ENCODE measurements at places on chromosomes 2 and 18.

DNA sequence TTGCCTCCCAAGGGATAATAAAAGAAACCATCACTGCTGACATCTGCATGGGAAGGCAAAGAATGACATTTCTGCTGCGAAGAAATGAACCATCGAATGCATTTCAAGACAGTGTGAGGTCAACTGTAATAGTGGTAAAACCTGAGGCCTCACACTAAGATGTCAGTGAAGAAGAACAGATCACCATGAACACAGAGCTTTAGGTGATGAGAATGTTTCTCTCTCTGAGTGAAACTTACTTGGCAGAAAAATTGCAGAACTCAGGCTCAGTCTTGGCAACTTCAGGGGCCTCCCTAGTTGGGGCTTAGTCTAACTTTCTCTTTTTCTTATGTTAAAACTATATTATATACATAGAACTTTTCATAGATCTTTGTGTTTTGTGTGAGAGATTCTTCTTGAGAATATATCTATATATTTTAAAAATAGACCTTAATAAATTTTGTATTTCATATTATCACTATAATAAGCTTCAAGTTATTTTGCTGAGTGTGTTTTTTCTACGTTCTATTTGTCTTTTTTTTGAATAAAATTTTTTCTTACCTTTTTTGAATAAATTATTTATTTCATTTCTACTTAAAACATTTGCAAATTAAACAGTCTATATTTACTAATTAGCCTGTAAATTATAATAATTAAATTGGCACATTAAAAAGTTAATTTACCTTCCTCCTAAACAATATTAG, 427.5 kb upstream of the TRIB2 start:
- DNase-seq, result no peak

DNA sequence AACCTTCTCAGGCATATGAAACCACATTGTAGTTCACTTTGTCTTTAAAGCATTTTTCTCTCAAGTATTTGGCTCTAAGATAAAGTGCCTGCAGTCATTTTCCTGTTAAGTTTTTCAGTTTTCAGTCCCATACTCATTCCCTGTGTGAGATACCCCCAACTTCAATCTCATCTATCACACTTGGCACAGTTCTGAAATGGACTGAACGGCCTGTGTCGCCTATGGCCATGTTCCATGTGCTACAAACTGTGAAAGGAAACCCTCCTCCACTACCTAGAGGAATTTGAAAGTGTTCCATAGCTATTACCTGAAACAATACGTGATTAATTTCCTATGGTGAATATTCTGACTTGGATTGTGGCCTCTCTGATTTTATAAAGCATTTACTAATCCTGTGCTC, 319.1 kb downstream of the CTNNA2 start:
- no peak for DNase-seq

DNA sequence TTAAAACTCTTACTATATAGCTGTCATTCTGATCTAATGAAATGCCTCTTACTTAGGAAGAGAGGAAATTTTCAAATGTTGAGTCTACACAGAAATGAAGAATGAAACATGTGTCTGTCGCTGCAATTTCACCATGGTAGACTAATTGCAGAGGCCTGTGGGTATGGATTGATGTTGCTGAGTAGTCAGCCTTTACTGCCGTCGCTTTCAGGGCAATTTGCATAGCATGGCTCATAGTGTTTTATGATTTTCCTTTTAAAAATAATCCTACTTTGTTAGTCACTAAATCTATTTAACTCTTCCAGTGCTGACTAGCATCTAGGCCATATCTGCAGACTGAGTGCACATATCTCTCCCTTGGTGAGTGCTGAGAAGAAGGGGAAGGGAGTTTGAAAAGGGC, 819.2 kb downstream of the SATB2 start:
- DNase-seq, result no peak

DNA sequence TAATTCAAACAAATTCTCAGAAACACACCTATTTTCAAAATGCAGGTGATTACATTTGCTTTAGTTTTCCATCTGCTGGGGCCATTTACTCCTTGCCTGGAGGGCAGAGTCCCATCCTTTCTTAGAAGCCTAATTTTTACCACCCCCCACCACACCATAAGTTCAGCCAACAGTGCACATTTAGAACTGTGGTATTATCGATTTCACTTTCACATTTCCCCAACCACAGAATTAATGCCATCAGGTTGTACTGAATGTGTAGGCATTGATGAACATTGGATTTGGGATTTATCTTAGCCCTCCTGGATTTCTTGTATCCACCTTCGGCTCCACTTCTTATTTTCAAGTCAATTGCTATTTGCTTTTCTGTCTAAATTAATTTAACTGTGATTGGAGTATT, 4.5 kb downstream of the SCYGR3 start:
- no peak for DNase-seq

DNA sequence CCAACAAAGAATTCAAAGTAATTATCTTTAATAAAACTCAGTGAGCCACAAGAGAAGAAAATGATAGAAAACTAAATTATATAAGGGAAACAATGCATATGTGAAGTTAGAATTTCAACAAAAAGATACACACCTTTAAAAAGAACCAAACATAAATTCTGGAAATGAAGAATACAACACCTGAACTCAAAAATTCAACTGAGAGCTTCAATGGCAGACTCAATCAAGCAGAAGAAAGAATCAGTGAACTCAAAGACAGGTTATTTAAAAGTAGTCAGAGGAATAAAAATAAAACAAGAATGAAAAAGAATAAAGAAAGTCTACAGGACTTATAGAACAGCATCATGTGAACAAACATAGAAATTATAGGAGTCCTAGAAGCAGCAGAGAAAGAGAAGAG, 73.4 kb downstream of the L3MBTL4 start:
- no peak for DNase-seq

DNA sequence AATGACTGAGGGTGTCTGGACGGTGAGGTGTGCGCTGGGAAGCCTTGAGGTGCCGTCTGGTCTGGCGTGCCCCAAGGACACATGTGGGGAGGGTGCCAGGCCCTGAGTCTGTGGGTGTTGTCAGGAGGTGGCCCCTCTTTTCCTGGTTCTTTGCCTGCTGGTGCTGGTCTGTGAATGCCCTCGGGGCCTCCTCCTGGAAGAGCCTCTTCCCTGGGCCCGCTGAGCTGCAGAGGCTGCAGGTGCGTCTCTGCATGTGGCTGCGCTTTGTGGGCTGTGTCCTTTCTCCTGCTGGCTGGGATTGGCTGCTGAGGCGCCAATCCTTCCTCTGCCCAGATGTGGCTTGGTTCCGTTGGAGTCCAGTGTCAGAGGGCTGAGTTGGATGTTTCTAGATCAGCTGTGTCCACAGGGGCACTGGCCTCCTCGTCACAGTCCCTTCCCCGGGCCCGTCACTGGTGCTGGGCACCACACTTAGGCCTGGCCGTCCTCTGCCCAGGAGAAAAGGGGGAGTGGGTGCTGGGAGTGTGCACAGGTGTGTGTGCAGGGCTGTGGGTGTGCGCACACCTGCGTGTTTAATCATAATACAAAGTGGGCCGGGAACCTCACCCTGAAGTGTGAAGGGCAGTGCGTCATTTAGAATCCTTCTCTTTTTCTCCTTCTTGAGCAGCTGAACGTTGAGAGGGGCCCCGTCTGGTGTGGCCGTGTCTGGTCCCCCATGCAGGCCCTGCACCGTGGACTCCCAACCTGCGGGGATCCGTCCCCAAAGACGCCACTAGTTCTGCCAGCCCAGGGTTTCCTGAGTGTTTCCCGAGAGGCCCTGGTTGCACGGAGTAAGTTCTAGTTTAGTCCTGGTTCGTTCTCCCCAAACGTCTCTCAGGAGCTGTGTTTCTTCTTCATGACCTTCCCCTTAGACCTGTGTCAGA, 35.5 kb downstream of the RTP5 start:
- DNase-seq, result no peak

GRCh38 chr2:50395605-50396297, 636.2 kb downstream of the NRXN1 start:
- no peak for DNase-seq

- peak; percentile 94 for DNase-seq
Observed at GRCh38 chr2:213151437-213152064, at the start of gene IKZF2. IKZF2 (minus strand) TSS chr2:213151612; CDS start chr2:213148629, 2,983 bp downstream.

DNA sequence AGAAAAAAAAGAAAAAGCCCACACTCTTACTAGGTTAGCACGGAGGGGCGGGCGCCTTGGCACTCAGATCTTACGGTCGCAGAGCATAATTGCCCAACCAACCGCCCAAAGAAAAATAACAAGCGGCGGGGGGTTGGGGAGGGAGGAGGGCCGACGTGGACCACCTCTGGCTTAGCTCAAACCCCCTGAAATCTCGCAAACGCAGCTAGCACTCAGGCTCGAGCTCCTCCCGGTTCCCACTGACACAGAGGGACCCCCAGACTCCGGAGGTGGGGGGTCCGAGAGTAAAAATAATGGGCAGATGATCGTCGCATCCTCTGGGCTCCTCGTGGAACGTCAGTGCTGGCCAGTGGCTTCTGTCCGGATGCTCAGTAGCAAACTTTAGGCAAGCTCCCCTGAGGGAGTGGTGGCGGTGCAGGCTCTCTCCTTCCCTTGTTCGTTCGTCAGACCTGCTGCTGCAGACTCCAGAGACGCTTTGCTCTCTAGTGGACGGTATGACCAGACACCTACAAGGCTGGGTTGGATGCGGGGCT, 12.0 kb downstream of the CATIP start:
- DNase-seq, result peak; percentile 39

DNA sequence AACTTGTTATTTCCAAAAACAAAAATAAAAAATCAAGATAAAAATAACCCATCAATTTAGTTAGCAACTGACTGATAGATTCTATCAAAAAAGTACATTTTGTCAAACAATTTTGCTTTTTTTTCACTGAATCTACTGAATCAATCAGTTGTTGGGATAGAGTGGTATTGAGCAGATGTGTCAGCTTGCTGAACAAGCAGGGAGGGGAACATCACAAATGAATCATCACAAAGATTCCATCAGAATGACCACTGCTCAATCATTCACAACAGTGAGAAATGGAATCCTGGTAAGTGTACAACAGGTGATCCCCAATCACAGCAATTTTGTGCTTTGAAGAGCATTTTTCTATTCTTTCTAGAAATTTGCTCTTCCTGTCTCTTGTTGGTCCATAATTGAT, 12.3 kb upstream of the SLC14A2 start:
- no peak for DNase-seq

DNA sequence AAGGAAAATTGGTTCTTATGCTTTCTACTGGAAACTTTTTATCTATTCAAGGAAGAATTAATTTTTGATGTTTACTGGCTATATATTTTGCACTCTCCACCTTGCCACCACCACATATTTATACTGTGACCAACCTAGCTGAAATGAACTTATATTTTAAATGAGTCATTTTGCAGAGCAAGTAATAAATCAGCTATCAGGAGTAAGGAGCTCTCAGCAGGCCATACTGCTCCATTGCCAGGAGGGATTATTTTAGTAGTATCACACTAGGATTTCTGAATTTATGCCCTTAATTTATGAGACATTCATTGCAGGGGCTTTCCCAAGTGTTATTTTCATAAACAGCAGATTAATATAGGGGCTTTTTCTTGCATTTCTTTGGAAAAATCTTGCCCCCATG, 125.8 kb upstream of the CYP1B1 start:
- DNase-seq, result no peak

GRCh38 chr2:73131807-73132206, 19.1 kb upstream of the RAB11FIP5 start:
- no peak for DNase-seq

DNA sequence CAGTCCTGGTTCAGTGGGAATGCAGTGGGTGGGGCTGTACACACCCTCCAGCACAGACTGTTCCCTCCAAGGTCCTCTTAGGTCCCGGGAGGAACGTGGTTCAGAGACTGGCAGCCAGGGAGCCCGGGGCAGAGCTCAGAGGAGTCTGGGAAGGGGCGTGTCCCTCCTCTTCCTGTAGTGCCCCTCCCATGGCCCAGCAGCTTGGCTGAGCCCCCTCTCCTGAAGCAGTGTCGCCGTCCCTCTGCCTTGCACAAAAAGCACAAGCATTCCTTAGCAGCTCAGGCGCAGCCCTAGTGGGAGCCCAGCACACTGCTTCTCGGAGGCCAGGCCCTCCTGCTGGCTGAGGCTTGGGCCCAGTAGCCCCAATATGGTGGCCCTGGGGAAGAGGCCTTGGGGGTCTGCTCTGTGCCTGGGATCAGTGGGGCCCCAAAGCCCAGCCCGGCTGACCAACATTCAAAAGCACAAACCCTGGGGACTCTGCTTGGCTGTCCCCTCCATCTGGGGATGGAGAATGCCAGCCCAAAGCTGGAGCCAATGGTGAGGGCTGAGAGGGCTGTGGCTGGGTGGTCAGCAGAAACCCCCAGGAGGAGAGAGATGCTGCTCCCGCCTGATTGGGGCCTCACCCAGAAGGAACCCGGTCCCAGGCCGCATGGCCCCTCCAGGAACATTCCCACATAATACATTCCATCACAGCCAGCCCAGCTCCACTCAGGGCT, 17.5 kb upstream of the FAHD2A start:
- DNase-seq, result peak; percentile 55
